ENCODE measurements at places on chromosomes 3 and 15.

DNA sequence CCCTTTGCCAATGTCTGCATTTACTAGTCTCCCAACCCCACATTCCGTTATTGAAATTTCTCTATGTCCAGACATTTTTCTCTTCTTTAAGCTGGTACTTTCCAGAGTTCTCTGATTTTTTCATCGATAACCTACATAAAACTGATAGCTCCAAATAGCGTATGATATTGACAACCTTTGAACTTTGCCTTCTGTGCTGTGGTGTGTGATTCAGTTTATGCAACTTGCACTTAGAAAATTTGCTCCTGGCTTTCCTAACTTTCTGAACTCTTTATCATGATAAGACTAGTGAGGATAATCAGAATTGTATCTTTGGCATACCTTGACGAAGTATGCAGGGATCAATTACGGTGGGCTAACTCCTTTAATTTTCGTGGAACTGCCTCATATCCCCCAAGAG lies 1261.3 kb downstream of the SI start:
- DNase-seq = no peak

GRCh38 chr15:73308305-73308704 lies 60.5 kb downstream of the HCN4 start:
- no peak for DNase-seq

DNA sequence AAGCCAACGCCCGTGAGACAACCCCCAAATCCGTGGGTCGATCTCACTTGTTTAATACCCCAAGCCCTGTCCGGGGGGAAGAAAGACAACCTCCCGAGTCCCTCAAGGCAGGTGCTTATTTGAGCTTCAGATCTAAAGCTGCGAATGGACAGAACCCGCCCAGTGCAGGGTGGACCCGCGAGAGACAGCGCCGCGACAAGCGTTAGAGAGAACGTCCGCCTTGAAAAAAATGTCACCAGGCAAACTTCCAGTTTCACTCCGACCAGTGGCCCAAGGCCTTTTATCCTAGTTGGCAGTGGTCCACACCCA lies 740 bp upstream of the OXSR1 start:
- no peak for DNase-seq

DNA sequence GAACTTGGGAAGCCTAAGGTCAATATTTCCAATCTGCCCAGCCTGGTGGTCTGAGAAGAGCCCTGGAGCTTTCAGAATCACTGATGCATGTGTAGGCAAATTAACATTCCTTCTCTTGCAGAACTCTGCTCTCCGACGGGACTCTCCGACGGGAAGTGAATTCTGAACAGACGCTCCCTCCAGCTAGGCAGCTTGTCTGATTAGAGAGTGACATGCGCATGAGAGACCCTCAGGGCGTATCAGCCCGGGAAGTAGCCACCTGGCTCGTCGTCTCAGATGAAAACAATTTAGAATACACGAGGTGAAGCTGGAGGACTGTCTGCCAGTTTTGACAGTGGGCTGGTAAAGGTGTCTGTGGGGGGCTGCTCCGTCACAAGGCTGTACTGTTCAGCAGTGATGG lies 103.1 kb downstream of the DGKG start:
- peak; percentile 40 for DNase-seq

DNA sequence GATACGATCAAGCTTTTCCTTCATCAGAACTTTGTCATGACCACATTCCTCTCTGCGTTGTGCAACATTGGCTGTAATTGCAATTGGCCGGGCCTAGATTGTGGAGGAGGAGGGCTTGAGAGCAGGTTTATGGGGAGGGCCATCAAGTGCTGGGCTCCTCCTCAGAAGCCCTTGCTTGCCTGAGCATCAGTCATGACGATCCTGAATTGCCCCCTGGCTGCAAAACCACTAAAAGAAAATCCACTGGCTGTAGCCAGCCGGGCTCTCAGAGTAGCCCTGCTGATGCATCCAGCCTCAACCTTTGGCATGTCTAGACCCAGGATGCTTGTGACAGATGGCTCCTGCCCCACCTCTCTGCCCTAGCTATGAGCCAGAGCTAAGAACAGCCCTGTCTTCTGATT lies 13.4 kb upstream of the TRH start:
- peak; percentile 7 for DNase-seq

DNA sequence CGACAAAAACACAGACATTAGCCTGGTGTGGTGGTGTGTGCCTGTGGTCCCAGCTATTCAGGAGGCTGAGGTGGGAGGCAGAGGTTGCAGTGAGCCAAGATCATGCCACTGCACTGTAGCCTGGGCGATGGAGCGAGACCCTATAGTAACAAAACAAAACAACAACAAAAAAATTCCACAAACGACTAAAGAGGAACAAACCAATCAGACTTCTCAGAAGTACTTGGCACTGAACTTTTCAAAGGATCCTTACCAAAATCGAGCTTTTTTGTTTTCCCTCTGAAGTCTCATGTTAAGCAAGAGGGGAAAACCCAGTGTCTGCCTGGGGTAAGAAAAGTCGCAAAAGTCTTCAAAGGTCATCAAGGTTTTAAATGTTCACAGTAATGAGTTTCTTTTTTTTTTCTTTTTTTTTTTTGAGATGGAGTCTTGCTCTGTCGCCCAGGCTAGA lies 30.1 kb upstream of the TFRC start:
- DNase-seq = peak; percentile 4

- DNase-seq = no peak
Observed at GRCh38 chr3:159947220-159947619, 41.4 kb upstream of the IL12A start.

GRCh38 chr3:53030619-53031449 lies 15.0 kb downstream of the SFMBT1 start:
- peak; percentile 65 for DNase-seq

- no peak for DNase-seq
Observed at GRCh38 chr3:54827776-54828175, 100.1 kb downstream of the LRTM1 start.

DNA sequence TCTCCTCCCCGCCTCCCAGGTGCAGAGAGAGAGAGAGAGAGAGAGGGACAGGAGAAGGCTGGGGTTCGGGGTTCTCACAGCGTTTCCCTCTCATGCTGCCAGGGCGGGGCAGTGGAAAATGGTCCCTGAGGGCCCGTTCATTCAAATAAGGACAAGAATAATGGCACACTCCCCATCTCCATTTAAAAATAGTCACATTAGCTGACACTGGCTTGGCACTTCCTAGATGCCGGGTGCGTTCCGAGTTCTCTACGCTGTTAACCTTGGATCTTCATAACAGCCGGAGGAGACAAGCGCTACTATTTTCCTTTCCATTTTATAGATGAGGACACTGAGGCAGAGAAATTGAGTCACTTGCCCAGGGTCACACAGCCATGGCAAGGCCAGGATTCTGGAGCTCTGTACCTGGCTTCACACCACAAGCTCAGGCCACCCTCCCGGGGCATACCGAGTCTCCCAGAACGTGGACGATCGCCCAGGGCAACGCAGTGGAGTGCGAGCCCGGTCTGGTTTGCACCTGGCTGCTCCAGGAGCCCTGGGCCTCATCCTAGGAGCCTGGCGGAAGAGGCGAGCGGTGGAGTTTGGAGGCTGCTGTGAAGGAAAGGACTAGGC lies 608 bp upstream of the SLC6A6 start:
- no peak for DNase-seq

DNA sequence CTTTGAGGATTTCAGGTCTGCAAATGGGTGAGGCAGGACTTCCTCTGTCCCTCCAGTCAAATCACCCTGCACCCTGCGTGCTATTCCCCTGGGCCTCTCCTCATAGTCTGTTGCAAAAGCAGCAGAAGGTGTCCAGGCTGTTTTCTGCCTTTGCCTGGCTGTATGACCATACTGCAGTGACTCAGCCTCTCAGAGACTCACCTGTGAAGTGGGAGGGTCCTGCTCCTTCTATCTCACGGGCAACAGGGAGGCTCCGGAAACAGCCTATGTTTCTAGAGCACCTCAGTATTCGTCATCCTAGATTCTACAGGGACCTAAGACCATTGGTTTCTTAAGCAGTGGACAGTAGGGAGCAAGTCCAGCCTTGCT lies 216.4 kb downstream of the TLE3 start:
- no peak for DNase-seq

DNA sequence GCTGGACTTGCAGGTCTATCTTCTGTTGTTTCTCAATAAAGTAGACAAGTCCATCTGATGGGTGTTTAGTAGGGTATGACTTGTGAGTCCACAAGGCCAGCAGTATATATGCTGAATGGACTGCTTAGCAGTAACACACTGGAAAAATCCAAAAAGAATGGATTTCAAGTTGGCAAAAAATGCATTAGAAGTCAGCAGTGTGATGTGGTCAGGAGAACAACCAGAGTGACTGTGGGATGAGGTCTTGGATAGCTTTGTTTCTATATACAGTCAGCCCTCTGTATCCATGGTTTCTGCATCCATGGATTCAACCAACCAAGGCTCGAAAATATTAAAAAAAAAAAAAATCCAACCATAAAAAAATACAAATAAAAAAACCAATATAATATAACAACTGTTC lies 55.8 kb downstream of the LPP start:
- no peak for DNase-seq

DNA sequence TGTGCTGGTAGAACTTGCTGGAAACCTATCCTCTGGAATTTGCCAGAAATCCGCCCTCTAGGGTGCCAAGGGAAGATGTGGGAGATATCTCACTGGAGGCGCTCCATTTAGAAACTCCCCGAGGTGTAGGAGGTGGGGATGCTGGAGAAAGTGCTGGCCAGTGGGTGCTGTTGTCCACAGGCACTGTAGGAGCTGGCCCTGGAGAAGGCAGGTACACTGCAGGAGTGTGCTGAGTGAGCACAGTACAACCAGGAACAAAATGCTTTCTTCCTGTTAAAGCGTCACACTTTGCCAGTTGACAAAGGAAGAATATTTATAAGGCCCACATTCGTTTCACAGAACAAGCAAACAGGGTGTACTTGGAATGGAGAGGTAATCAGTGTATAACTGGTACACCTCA lies 119.9 kb downstream of the CACNA1D start:
- DNase-seq = no peak

GRCh38 chr15:80776420-80777045 lies 2.6 kb upstream of the CEMIP start:
- DNase-seq = peak; percentile 88

DNA sequence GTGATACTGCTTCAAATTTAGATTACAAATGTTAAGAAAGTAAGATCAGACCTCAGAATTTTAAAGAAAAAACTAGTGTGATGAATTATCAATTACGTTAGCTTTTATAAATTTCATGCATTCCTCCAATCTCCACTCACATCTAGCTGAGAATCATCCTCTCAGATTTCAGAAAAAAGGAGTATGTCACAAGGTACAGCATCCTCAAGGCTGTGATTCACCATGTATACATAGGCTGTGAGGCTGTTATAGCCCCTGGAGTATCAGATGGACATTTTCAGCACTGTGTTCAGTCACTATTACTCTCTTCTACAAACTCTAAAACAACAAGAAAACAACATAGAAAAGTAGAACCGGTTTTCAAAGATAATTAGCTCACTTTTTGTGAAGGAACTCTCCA lies 214.4 kb downstream of the PCCB start:
- DNase-seq = no peak

GRCh38 chr3:183629546-183630301 lies 5.7 kb upstream of the KLHL24 start:
- DNase-seq = peak; percentile 21

- DNase-seq = no peak
Observed at GRCh38 chr3:48372377-48372770, 355 bp downstream of the FBXW12 start.

GRCh38 chr3:37956723-37957538 lies 33.7 kb upstream of the VILL start:
- no peak for DNase-seq

- DNase-seq = no peak
Observed at GRCh38 chr15:71707230-71708050, 102.9 kb upstream of the NR2E3 start.

- no peak for DNase-seq
Observed at GRCh38 chr15:41810651-41811431, 17.1 kb upstream of the JMJD7 start.

DNA sequence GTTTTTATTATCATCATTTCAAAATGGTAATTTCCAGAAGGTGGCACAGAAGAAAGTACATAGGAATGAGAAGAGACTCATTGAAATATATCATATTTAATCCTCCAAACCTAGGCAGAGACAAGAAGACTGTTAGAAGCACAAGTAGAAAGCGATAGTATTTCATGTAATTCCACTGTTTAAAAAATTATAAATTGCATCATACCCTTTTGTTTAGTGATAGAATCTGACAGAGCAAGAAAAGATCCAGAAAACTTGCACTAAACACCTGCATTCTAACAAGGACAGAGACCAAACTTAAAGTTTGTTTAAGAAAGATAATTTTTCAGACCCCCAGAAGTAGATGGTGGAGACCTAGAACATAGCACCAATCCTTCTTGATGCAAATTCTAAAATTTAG lies 56.9 kb upstream of the CD96 start:
- no peak for DNase-seq

- DNase-seq = no peak
Observed at GRCh38 chr3:155608228-155608920, 136.5 kb downstream of the PLCH1 start.

- no peak for DNase-seq
Observed at GRCh38 chr3:41148478-41148877, 50.8 kb upstream of the CTNNB1 start.

DNA sequence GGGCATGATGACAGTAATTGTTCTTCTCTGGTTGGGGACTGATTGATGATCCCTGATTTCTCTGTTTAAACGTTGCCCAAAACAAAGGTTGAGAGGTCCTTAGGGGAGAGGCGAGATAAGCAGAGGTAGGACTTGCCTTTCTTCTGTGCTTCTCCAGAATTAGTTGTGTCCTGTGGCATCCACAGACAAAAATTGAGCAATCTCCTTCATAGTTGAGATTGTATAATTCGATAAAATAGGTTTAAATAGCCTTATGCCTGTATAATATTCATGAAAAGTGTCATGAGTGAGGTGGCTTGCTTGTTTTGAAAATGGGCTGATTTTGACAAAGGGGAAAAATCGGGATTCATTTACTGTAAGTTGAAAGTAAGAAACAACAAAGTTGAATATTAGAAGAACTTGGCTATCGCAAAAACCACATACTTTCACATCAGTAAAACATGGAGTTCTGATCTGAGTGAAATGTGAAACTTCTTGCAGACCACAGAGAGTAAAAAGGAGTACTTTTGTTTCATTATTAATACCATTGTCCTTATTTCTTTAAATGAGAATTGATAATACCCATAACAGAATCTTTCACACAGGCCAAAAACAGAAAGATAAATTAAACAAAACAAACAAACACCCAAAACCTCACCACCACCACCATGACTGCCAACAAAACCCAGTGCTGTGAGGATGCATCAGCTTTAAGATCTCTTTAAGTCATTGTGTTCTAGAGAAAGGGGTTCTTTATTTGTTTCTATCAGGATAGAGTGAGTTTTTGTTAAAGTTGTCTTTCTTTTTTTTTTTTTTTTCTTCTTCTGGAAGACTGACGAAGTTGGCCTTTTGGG lies 155.7 kb downstream of the LPP start:
- no peak for DNase-seq

DNA sequence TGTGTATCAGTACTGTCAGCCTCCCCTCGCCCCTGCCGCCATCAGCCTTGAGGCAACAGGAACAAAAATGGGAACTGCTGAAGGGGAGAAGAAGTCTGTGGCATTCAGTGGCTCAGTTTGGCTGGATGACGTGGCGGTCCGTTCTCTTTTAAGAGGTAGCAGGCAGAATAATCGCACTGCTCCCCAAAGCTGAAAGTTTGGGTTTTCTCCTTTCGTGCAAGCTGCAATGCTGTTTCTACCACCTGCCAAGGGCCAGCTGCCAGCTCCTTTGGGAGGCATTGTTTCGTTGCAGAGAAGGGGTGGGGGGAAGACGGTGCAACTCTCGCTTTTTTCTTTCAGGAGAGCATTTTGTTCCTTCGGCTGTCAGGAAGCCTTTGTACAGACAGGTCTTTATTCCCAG lies 369.6 kb upstream of the RORA start:
- DNase-seq = no peak

- no peak for DNase-seq
Observed at GRCh38 chr15:87858651-87859050, 397.9 kb downstream of the NTRK3 start.

- DNase-seq = no peak
Observed at GRCh38 chr3:182921665-182922355, 58.5 kb downstream of the DCUN1D1 start.

All from GM23338 (cell line).